ENCODE measurements at places on chromosomes 6 and 20.

GRCh38 chr20:11970243-11970836 is 52.6 kb downstream of the BTBD3 start:
- DNase-seq, result no peak

GRCh38 chr6:1913577-1913976 is 303.9 kb downstream of the FOXC1 start:
- DNase-seq, result no peak

DNA sequence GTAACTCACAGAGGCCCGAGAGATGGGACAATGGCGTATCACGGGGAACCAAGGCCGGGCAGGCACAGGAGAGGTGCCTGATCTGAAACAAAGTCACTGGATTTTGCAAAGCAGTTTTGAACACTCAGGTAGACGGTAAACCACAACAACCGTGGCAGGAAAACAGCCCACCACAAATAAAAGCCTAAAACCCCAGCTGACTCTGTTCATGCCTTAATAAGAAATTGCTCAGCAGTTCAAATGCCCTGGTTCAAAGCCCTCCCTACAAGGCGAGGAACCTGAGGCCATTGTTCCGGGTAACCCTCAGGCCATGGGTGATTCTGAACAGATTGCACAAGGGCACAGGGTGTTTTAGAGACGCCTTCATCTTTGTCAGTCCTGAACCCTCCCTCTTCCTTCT is 114.2 kb downstream of the MAP3K7 start:
- DNase-seq, result no peak

- peak; percentile 35 for DNase-seq
These were observed 30.9 kb upstream of the CD83 start for GRCh38 chr6:14086701-14087100.

DNA sequence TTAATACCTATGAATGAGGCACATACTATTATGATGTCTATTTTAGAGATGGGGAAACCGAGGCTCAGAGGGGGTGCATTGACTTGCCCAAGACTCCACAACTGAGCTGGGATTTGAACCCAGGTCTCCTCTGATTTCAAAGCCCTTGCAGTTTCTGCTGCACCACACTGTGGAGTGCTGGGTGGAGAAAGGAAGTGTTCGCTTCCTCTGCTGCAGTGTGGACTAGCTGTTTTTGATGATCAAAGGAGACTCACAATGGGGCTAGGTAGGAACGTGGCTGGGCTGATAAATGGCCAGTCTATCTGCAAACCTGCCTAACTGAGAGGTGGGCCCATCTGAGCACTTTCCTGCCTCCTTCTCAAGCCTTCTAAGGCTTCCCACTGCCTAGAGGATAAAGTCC is 87.2 kb downstream of the CD40 start:
- peak; percentile 14 for DNase-seq

- DNase-seq, result no peak
These were observed 26.8 kb downstream of the RRBP1 start for GRCh38 chr20:17655286-17655651.

- DNase-seq, result no peak
These were observed 77.7 kb downstream of the OLIG3 start for GRCh38 chr6:137416376-137417109.

GRCh38 chr6:125252891-125253290 is 48.9 kb downstream of the HDDC2 start:
- DNase-seq, result no peak

GRCh38 chr20:9829835-9830234 is 9.0 kb downstream of the PAK5 start:
- no peak for DNase-seq

DNA sequence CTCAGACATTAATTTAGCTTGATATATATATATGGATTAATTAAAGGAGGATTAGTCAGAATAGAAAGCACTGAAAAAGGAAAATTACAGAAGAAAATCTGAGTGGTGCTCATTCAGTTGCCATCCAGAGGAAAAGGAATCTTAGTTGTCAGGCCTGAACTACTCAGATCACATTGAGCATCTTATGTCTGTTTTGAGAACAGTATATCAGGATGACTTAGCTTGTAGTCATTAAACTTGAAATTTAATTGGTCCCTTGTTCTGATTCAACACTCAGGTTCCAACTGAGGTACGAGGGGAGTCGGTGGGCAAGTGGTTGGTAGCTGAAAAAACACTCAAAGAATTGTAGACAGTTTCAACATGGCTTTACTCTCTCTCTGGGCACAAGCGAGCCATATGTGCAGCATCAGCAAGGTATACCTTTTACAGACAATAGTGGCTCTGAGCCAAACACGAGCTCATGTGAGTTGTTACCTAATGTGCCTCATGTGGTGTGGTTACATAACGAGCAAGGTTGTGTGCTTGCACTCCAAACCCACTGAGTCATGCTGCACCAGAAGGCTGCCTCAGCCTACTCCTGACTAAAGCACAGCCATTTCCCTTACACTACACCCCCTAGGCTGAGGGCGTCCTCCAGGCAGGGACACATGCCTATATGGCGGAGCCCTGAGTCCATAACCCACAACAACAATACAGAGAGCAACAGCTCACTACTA is 73.0 kb upstream of the HMGN3 start:
- no peak for DNase-seq

GRCh38 chr6:144662812-144663365 is 377.8 kb downstream of the UTRN start:
- peak; percentile 48 for DNase-seq

- no peak for DNase-seq
These were observed 47.2 kb downstream of the DUSP22 start for GRCh38 chr6:339480-339879.

DNA sequence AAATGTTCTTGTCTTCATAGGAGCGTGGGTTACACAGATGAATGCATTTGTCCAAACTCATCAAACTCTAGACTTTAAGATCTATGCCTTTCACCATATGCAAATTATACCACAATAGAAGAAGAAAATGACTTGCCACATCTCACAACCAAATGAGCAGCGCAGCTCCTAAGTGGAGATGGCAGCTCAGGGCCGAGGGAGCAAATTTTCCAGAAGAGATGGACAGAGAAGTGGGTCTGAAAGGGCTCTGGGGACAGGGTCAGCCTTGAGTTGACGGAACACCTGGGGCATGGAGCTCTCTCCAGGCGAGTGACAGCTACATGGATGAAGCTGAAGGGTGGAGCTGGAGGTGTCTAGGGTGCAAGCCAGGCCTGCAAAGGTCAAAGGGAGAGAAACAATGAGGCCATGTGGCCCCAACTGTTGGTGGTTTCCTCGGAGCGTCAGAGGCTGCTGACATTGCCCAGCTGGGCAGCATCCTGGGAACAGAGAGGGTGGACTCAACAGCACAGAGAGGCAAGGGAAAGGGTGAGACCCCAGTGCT is 228.3 kb downstream of the NRN1 start:
- DNase-seq, result no peak

DNA sequence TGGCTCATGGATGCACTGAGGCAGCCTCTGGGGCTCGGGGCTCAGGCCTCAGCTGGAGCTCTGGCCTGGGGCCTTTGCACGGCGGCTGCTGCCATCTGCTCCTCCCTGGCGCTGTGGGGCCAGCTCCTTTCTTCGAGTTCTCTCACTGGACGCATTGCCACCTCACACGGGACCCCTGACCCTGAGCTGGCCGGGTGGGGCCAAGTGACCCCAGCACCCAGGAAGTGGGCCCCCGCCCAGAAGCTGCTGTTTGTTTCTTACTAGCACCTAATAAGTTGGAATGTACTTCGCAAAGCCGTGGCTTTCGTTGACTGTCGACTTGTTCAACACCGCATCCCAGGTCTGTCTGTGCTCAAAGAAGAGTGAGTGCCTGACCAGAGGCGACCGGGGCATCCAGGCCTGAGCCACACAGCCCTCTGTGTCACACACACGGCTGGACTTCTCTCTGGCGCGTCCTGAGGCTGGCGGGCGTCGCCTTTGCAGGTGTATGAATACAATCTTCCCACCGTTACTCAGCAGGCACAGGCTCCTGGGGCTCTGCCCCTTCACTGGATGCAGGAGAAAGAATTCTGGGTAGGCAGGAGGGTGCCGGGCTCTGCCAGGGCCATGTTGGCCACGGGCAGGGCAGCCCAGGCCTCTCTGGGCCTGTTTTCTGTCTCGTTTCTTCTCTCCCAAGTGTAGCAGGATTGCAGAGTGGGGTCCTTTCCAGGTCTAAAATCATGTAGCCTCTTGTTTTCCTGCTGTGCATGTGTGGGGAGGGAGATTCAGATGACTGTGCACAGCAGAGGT is 112.9 kb downstream of the DLL1 start:
- DNase-seq, result no peak

- peak; percentile 71 for DNase-seq
These were observed 77.7 kb downstream of the ELOVL4 start for GRCh38 chr6:79869600-79870084.

DNA sequence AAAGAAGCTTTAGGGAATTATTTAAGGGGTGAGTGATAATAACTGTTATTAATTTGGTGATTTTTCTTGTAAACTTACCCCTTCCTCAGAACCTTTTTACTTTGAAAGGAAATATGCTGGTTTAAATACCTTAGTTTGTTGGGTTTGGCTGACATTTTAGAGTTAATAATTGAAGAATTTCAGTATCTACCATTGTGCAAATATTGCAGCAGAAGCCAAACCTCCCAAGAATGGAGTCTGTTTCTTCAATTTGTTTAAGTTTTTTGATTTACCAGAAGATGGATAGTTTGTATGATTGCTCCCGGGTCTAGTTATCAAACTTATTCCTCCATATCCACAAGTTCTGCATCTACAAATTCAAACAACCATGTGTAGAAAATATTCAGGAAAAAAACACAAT is 77.1 kb downstream of the ATRN start:
- no peak for DNase-seq

DNA sequence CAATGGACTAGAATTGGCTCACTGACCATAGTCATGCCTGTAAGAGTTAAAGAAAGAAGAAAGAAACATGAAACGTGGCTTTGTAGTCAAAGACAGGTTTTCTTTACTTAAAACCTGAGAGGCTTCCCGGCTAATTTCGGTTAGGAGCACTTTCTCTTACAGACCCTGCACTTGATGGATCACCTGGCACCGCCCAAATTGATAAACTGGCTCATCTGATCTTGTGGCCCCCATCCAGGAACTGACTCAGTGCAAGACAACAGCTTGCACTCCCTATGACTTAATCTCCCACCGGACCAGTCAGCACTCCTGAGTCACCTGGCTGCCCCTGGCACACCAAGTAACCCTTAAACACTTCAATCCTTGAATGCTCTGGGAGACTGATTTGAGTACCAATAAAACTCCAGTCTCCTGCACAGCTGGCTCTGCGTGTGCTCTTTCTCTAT is 12.3 kb downstream of the TMEM14B start:
- DNase-seq, result no peak

DNA sequence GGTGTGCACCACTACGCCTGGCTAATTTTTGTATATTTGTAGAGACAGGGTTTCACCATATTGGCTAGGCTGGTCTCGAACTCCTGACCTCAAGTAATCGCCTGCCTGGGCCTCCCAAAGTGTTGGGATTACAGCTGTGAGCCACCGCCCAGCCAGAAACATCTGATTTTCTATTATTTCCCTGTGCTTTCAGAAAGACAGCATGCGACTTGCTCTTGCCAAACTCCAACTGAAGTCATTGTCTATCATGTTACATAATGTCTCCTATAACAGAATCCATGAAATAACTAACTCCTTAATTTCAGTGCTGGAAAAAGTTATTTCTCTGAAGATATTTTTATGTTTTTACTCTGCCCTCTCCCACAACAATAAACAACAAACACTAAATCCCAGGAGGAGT is 8.5 kb downstream of the RMND1 start:
- peak; percentile 32 for DNase-seq

GRCh38 chr6:63785006-63785405 is 149.4 kb downstream of the PHF3 start:
- DNase-seq, result no peak

DNA sequence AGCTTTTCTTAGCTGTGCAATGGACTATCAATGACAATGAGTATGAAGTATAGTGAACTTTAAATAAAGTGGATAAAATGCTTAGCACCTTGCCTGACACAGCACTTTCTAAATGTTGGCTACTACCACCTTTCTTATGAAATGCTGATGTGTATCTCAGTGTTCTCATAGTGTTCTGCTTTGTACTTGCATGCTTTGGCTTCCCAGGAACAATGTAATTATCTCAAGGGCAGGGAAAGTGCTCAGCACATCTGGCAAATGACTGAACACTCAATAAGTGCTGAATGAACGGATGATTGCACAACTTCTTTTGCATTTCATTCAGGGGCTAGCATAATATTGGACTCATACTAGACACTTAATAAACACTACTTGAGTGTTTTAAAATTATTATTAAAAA is 28.2 kb upstream of the NOX3 start:
- DNase-seq, result no peak

DNA sequence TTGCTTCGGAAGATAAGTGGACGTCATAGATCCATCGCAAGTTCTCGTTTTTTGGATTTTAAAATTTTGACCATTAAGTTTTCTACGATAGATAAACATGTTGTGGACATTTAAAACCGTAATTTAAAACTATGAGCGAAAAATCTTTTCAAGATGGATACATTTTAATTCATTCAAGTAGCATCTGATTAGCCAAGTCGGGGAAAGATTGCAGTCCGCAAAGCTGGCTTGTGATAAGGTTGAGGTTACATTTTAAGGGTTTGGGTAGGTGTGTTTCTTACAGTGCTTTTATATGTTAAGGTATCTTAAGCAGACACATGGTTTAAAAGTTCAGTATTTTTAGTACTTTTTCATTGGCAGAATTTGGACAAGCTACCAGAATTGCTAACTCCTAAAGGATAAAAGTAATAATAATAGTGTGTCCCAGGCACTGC is 1.2 kb downstream of the WTAP start:
- no peak for DNase-seq

- no peak for DNase-seq
These were observed 144.7 kb upstream of the ZNF217 start for GRCh38 chr20:53738039-53738944.

- peak; percentile 23 for DNase-seq
These were observed 122.6 kb upstream of the IFNGR1 start for GRCh38 chr6:137341681-137342195.

GRCh38 chr6:143015300-143015706 is 45.4 kb upstream of the AIG1 start:
- DNase-seq, result no peak

GRCh38 chr6:126181173-126181741 is 158.7 kb upstream of the CENPW start:
- DNase-seq, result no peak

- no peak for DNase-seq
These were observed 73.5 kb downstream of the ARMC2 start for GRCh38 chr6:108921547-108922361.

DNA sequence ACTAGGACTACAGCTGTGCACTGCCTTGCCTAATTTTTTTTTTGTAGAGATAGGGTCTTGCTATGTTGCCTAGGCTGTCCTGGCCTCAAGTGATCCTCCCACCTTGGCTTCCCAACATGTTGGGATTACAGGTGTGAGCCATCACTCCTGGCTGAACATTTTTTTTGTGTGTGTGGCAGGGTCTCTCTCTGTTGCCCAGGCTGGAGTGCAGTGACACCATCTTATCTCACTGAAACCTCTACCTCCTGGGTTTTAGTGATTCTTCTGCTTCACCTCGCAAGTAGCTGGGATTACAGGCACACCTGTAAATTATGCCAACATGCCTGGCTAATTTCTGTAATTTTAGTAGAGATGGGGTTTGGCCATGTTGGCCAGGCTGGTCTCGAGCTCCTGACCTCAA is 25.3 kb downstream of the PANK2 start:
- DNase-seq, result no peak

- DNase-seq, result peak; percentile 5
These were observed 2.8 kb upstream of the CSTL1 start for GRCh38 chr20:23436681-23437080.

GRCh38 chr20:19775353-19776253 is 17.5 kb downstream of the RIN2 start:
- DNase-seq, result no peak
